Diencephalon (tissue), 1 donor: ENCODE measurements at places on chromosomes 2 and 18. TPM values are rescaled to one million over a fixed set of nuclear protein-coding genes. Genes with fewer than 3 reads are reported as not detected.

Gene COLEC11
- total RNA-seq, result 1.2 TPM

Gene ATG9A
- total RNA-seq, result 31.8 TPM

Gene MSGN1
- total RNA-seq, result not detected

Gene SLC9A4
- total RNA-seq, result 0.69 TPM

Gene PLEK
- total RNA-seq, result 3.7 TPM

Gene EGR4
- total RNA-seq, result 0.23 TPM

Gene CROCC2
- 1.4 TPM for total RNA-seq

Gene CTIF
- 65.3 TPM for total RNA-seq

Gene GPR155
- 26.8 TPM for total RNA-seq

Gene GALR1
- total RNA-seq, result 7.8 TPM

Gene RND3
- 176 TPM for total RNA-seq

Gene POTEI
- 1.2 TPM for total RNA-seq

Gene SERPINB13
- under 0.01 TPM for total RNA-seq

Gene LYPD6
- total RNA-seq, result 20.5 TPM

Gene TUBA4A
- 16.4 TPM for total RNA-seq

Gene HOXD11
- total RNA-seq, result not detected

Gene CDH19
- total RNA-seq, result 0.23 TPM

Gene UGT1A5
- total RNA-seq, result not detected

Gene KCTD18
- total RNA-seq, result 11.5 TPM

Gene TXNL4A
- 43.4 TPM for total RNA-seq

Gene DUSP19
- 10.6 TPM for total RNA-seq
